ENCODE measurements at places on chromosomes 1 and 21. TPM values are rescaled to one million over a fixed set of nuclear protein-coding genes. Genes with fewer than 3 reads are reported as not detected.

The IBA57 gene
- 4.9 TPM for total RNA-seq

The NEK7 gene
- total RNA-seq = 49.7 TPM

GRCh38 chr1:57252597-57253294, 171.1 kb downstream of the DAB1 start:
- DNase-seq = no peak
- H3K36me3 ChIP-seq = no peaks in the 10 kb centered on the region
- H3K27ac ChIP-seq = no peak overlapping the region
- H3K4me1 ChIP-seq = no peaks in the 10 kb centered on the region

GRCh38 chr1:71660411-71660810, 579.6 kb upstream of the ZRANB2 start:
- no peaks in the 10 kb centered on the region for H3K4me1 ChIP-seq
- H3K36me3 ChIP-seq = no peaks in the 10 kb centered on the region
- H3K4me3 ChIP-seq = no peak overlapping the region
- DNase-seq = no peak

GRCh38 chr21:37041706-37042271, 31.1 kb downstream of the PIGP start:
- no peak overlapping the region for H3K4me3 ChIP-seq
- peaks cover 8% of the 10 kb centered on the region for H3K4me1 ChIP-seq
- no peak for DNase-seq
- no peak overlapping the region for H3K27ac ChIP-seq

DNA sequence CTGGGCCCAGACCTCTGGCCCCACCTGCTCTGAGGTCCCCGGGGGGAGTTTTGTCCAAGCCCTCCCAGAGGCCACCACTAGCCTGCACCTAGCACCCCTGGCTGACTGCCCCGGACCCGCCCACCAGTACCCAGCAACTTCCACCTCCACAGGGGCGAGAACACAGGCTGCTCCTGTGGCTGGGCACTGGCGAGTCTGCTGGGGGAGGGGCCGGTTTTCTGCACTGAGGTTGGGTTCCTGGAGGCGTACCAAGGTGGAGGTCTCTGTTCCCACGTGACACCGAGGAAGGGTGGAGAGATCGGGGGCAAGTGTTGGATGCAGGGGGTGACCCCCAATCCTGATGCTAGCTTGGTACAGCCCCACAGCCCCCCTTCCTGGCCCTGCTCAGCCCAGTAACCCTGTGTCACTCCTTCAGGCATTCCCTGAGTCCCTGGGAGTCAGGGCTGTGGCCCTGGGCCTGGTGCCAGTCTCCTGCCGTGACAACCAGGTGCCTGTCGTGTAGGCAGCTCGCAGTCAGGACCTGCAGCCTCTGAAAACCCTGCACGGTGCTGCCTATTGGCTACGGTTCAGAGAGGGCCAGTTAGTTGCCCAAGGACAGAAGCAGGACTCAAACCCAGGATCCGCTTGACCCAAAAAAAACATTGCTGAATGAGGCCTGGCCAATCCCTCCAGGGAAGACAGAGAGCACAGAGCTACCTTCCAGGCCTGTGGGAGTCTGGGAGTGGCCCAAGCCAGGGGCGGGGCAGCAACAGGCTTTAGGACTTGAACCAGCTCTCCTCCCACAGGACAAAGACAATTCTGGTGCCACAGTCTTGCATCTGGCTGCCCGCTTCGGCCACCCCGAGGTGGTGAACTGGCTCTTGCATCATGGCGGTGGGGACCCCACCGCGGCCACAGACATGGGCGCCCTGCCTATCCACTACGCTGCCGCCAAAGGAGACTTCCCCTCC, 3.1 kb downstream of the ESPN start:
- peaks cover 15% of the 10 kb centered on the region for H3K27me3 ChIP-seq
- DNase-seq = no peak
- no peak overlapping the region for H3K4me3 ChIP-seq
- peaks cover 7% of the 10 kb centered on the region for H3K4me1 ChIP-seq
- no peaks in the 10 kb centered on the region for H3K36me3 ChIP-seq

Measured in activated naive CD4-positive, alpha-beta T cell treated with anti-CD3 and anti-CD28 coated beads for 36 hours (primary cell).